ENCODE measurements at places on chromosomes 6 and 20.

DNA sequence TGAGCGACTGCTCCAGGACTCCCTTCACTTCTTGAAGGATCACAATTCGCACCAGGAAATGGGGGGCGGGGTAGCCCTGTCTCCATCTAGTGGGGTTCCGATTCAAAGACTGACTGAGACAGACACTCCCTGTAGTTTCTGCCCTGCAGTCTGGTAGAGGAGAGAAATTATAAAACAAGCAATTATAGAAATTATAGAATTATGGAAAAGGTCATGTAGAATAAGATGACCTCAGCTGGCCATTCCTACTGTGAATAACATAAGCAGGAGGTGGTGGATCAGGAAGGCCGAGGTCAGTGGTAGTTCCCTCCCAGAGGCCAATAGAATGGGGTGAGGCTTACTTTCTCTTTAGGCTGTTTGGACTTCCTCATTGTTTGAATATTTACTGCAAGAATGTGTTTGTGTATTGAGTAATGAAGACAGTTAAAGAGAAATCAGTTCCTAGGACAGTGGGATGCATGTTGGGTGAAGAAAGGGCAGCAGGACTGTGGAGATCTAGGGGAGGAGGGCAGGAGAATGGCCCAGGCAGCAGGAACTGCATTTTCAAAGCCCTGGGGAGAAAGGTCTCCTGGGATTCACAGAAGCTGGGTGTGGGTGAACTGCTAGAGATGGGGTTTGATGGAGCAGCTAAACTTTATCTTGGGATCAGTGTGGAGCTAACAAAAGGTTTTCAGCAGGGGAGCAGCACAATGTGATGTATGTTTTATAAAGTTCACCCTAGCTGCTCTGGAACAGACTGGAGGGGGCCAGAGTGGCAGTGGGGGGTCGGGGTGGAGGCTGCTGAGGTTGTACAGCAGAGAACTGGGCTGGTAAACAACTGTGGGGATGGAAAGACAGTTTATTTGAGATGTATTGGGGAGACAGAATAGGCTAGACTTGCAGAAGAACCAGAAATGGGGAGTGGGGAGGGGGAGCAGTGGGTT is 2.1 kb downstream of the ZNF341 start:
- peak; percentile 17 for DNase-seq

DNA sequence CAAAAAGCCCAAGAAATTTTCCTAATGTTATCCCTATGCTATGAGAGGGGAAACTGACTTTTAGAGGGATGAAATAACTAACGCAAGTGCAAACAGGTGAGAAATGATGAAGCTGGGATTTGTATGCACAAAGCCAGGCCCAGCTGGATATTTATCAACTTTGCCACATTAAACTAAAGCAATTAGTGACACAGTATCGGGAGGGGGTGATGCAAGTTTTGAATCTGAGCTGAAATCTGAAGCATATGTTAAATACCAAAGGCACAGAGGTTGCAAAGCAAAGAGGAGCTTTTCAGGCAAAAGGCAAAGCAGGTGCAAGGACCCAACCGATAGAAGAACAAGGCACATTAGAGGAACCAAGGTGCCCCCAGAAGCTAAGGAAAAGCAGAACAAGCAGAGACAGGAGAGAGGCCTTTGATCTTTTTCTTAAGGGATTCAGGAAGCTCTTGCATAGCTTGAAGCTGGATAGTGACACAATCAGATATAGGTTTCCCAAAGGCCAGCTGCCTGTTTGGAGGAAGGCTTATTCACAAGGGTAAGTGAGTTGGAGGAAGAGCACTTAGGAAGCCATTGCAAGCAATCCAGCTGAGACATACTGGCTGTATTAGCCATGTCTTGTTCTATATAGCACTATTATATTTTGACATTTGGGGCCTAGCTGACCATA is 207.5 kb downstream of the HIVEP2 start:
- DNase-seq: no peak

DNA sequence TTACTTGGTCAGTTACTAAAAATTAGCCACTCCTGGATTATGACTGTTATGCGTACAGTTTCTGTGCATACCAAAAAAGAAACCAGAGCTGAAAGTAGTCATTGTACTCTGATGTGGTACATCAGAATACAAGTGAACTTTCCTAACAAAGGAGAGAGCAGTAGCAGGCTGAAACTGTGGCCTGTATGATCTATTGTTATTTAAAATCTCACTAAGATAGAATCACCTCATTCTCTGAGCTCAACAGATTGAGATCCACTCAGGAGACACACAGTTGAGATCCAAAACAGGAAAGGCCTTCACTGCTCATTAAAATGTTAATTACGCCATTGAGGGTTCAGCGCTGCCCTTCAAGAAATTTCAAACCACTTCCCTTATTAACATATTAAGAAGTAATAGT is 576.4 kb downstream of the LMBRD1 start:
- DNase-seq: no peak

GRCh38 chr6:34514593-34515472 is 41.3 kb downstream of the SPDEF start:
- DNase-seq: peak; percentile 9

DNA sequence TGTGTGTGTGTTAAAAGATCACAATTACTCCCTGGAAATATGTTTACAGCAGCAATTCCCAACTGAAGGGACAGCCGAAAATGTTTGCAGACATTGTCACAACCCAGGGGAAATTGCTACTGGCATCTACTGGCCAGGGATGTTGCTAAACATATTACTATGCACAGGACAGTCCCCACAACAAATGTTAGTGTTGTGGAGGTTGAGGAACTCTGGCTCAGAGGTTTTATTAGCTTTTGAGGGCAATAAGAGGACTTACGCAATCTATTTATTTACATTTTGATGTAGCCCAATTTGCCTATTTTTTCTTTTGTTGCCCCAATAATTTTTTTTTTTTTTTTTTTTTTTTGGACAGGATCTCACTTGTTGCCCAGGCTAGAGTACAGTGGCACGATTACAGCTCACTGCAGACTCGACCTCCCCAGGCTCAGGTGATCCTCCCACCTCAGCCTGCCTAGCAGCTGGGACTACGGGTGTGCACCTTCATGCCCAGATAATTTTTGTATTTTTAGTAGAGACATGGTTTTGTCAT is 154.1 kb downstream of the RPS12 start:
- no peak for DNase-seq

- DNase-seq: no peak
These were observed 197.3 kb downstream of the NRN1 start for GRCh38 chr6:5809450-5809849.

DNA sequence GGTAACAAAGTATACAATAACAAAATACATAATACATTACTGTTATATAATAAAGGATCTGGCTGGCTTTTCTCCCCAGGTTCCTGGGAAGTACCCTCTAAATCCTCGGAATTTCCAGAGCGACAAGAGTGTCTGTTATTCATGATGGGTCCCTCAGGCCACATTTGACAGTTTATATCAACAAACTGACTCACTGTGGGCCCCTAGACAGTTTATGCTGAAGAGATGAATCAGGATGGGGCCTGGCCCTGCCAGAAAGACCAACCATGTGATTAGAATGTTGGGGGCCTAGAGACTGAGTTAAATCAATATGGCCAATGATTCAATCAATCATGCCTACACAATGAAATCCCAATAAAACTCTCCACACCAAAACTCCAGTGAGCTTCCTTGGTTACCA is 13.5 kb downstream of the USP45 start:
- DNase-seq: no peak

DNA sequence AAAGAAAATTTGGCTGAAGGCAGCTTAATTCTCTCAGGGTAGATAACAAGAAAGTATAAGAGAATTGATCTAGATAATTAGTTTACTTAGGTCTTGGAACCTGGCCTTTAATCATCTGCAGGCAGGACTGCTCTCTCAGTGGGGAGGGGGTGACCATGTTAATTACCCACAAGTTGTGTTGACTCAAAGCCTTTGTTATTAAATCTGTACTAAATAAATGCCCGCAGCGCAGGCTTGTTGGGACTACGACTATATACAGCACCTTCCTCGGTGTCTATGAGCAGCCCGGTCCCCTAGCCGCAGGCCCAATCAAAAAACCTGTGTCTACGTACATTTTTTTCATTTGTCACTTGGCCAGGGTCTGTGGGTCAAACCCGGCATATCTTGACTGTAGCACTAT is 15.6 kb upstream of the ZNF451 start:
- DNase-seq: no peak

GRCh38 chr6:73528897-73529296 is 8.1 kb upstream of the EEF1A1 start:
- DNase-seq: no peak

DNA sequence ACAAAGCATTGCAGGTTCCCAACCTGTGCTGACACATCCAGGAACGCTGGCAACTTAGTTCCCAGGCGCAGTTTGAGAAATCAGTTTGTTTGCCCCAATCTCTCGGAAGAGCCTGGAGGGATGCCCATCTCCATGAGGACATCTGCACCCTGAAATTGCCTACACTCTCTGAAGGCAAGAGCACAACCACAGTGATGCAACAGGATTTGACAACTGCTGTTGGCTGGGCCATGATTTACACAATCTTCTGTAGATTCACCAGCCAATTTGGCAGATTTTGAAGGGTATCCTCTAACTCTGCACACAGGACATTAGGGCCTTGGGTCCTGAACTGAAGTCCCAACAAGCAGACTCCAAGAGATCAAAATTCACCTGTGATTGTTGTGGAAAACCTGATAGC is 3.4 kb downstream of the APMAP start:
- no peak for DNase-seq

GRCh38 chr20:9294041-9294440 is 220.3 kb upstream of the LAMP5 start:
- DNase-seq: no peak

- no peak for DNase-seq
These were observed 1.0 kb upstream of the SOX18 start for GRCh38 chr20:64050261-64051032.

DNA sequence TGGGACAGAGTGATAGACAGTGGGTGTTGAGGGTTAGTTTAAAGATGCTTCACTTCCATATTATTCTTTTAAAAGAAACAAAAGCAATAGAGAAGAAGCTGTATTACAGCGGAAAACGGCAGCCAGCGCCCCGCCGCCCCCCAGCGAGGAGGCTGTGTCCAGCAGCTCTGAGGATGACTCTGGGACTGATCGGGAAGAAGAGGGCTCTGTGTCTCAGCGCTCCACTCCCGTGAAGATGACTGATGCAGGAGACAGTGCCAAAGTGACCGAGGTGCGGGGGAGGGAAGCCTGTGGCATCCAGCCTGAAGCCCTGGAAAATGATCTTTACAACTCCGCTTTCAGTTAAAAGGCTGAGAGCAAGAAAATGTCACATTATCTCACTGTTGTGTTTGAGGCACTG is 100.2 kb downstream of the FIG4 start:
- no peak for DNase-seq

DNA sequence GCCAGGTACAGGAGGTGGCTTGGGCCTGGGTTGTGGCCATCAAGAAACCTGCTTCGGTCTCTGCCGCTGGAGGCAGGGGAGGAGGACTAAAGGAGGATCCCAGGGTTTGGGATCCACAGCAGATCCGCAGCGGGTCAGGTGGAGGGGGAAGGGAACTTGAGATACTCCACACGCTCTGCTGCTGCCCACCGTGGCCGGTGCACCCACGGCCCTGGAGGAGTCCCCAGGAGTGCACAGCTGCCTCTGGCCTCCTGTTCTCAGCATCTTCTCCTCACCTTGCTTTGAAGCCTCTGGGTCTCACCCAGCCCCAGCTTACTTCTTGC is 286.8 kb downstream of the CDH4 start:
- DNase-seq: no peak

GRCh38 chr6:11705483-11705882 is 73.1 kb downstream of the ADTRP start:
- DNase-seq: no peak

- DNase-seq: no peak
These were observed 584.8 kb downstream of the HDGFL1 start for GRCh38 chr6:23154159-23154558.

DNA sequence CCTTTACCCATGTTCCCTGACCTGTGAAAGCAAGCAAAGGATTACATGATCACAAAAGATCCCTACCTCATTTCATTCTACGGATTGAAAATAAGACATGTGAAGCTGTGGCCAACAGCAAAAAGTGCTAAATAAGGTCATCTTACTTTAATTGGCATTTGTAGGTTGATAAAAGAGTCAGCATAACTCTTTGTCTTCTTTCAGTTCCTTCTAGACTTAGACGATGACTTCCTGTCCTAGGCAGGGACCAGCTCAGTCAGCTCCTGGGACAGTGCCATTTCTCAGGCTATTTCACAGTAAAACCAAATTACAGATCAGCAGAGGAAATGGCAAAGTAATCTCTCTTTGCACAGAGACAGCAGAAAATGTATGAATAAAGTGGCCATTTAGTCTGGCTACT is 480.7 kb downstream of the RFPL4B start:
- DNase-seq: no peak

GRCh38 chr20:59232618-59233017 is 67.8 kb upstream of the EDN3 start:
- DNase-seq: no peak

DNA sequence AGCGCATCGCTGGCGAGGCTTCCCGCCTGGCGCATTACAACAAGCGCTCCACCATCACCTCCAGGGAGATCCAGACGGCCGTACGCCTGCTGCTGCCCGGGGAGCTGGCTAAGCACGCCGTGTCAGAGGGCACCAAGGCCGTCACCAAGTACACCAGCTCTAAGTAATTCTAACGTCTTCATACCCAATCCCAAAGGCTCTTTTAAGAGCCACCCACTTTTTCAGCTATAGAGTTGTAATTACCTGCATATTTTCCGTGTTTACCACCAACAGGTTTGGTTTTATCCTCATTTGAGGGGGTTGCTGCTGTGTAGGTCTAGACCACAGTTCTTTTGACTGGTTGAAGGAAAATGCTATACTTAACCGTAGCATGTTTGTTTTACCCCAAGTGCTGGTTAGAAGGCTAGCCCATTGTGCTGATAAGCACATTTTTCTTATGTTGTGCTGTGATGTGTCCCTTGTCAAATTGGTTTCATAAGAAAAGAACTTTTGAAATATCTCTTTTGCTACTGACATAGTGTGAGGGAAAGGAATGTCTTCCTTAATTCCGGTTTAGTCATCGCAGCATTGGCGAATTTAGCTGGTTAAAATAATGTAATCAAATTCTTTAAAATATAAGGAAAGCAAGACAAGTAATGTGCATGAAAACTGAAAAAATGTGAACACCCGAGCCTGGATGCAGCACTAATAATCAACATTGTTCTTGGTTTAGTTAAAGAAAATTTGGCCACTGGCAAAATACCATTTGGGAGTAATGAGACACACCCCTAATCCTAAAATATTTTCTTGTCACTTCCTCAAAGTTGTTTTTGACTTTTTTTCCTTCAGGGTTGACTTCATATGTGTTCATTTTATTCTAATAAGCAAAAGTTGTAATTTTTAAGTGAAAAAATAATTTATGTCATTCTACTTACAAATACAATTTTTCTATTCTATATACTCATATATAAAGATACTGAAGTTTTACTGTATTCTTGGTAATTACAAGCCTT is 112.8 kb downstream of the HFE start:
- DNase-seq: no peak

GRCh38 chr20:16390991-16391390 is 182.3 kb downstream of the KIF16B start:
- no peak for DNase-seq

GRCh38 chr6:108853077-108853476 is 4.9 kb downstream of the ARMC2 start:
- DNase-seq: no peak
